ENCODE measurements at places on chromosomes 5 and 9. TPM values are rescaled to one million over a fixed set of nuclear protein-coding genes. Genes with fewer than 3 reads are reported as not detected.

Gene FOXD4L5
- total RNA-seq, result 0.21 TPM

Gene RPP25L
- total RNA-seq, result 22.7 TPM

Gene PTPN3
- total RNA-seq, result not detected

Gene SPAG8
- total RNA-seq, result 1.8 TPM

Gene CNTNAP3B
- total RNA-seq, result not detected

Gene ATP10B
- total RNA-seq, result not detected

Gene CMYA5
- 0.29 TPM for total RNA-seq

Gene GRPEL2
- total RNA-seq, result 36.1 TPM

Gene MEGF10
- not detected for total RNA-seq

Gene PCDHGB3
- 0.12 TPM for total RNA-seq

Gene CATSPER3
- 1.2 TPM for total RNA-seq

Gene IRX4
- not detected for total RNA-seq

Gene ANKRD31
- 0.17 TPM for total RNA-seq

Gene RETREG1
- 48.4 TPM for total RNA-seq

Gene SPATA31D4
- total RNA-seq, result not detected

Gene CDH9
- not detected for total RNA-seq

All from activated CD4-positive, alpha-beta T cell treated with anti-CD3 and anti-CD28 coated beads, Interleukin-2, amount 10 ng/mL, durations not matched to agents 7 days and 5 days (primary cell).